ENCODE measurements at places on chromosomes 11 and 22. TPM values are rescaled to one million over a fixed set of nuclear protein-coding genes. Genes with fewer than 3 reads are reported as not detected.

TTLL1 gene
- 17.5 TPM for total RNA-seq

MMP11 gene
- 2.0 TPM for total RNA-seq

LYVE1 gene
- 2.0 TPM for total RNA-seq

ISX gene
- not detected for total RNA-seq

ENDOD1 gene
- total RNA-seq, result 86.8 TPM

NDUFS3 gene
- 94.7 TPM for total RNA-seq

IL18BP gene
- 12.2 TPM for total RNA-seq

ZNF215 gene
- total RNA-seq, result 3.9 TPM

AMPD3 gene
- total RNA-seq, result 27.5 TPM

MS4A7 gene
- 34.6 TPM for total RNA-seq

MYRF gene
- total RNA-seq, result 253 TPM

OR56A1 gene
- total RNA-seq, result 0.07 TPM

GDPD4 gene
- not detected for total RNA-seq

KRTAP5-2 gene
- total RNA-seq, result not detected

EXPH5 gene
- 5.2 TPM for total RNA-seq

DDX17 gene
- 473 TPM for total RNA-seq

All from dorsolateral prefrontal cortex (tissue), 122 donors.